ENCODE measurements at places on chromosomes 5 and 9.

DNA sequence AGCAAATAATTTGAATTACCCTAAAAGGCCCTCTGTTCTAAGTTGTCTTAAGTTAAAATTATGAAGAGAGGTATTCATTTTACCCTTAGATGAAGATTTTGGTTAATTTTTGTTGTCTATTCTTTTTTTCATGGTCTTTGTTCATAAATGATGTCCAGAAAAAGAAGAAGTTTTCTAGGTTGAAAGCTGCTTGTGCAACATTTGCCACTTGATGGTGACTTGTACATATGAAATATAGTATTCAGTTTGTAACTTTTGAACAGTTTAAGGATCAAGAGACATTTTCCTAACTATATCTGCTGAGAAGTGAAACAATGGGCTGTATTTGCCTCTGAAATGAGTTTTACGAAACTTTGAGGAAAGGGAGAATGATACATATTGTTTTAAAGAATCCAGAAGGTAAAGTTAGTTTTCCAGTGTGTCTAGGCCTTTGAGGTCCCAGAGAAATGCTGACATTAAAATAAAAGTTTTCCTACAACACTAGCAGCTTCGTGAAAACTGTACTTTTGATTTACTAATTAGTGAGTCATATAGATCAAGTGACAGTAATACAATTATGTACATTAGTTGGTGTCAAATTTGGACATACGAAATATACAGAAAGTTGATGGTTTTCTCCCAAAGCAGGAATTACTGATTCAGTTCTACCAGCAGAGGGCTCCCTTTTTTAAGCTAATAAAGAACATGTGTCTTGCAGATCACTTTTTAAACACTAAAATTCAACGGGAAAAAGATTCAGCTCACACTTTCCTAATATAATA is 70.5 kb downstream of the PIK3R1 start:
- DNase-seq: no peak

DNA sequence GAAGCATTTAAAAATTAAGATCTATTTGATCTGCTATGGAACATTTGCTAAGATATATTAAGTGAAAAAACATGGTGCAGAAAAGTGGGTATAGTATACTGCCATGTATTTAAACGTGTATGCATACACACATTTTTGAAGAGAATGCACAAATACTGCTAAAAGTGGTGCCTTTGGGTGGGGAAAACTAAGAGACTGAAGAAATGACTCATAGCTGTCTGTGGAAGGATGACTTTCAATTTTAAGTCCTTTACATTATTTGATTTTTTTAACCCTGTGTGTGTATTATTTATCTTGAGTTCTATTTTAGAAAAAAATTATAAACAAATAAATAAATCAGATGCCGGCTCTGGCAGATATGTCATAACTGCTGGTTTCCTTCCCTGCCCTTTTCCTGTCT is 120.7 kb upstream of the SLIT3 start:
- DNase-seq: no peak

- DNase-seq: no peak
These were observed 377.6 kb downstream of the BRINP1 start for GRCh38 chr9:118991366-118992285.

- no peak for DNase-seq
These were observed 66.0 kb downstream of the FRMD3 start for GRCh38 chr9:83472221-83472665.

DNA sequence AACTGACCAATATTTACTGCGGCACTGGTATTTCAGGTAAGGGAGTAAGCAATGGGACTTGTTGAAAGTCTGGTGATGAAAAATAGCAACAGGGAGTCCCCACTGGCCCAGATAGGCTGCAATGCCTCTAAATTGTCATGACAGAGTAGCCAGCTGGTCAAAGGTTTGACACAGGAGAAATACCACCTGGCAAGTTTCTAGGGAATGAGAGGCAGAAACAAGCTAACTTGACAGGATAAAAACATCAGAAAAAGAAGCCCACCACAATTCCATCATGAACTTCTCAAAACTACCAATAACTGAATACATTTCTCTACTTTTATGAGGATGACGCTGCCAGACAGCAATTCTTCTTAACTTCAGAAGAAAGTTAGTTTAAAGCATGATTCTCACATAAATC is 99.8 kb downstream of the STRBP start:
- DNase-seq: no peak

GRCh38 chr5:181198905-181199519 is 6.0 kb downstream of the TRIM7 start:
- DNase-seq: no peak

GRCh38 chr9:12640866-12641636 is 52.1 kb upstream of the TYRP1 start:
- DNase-seq: no peak

- DNase-seq: no peak
These were observed 6.6 kb downstream of the OR13J1 start for GRCh38 chr9:35863583-35863982.

- no peak for DNase-seq
These were observed 47.6 kb downstream of the ANGPTL2 start for GRCh38 chr9:127074561-127075548.

DNA sequence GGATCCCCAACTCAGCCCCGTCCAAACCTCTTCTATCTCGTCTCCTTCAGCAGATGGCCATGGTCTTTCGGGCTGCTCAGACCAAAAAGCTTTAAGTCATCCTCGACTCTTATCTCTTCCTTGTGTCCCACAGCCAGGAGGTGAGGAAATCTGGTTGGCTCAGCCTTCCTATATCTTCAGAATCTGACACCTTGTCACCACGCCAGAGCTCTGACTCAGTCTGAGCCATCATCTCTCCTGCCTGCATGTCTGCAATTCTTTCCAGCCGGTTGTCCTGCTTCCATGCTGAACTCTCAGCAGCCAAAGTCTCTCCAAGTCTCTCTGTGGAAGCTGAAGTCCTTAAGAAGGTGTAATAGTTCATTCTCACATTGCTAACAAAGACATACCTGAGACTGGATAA is 419.3 kb upstream of the ADAMTS16 start:
- DNase-seq: no peak

DNA sequence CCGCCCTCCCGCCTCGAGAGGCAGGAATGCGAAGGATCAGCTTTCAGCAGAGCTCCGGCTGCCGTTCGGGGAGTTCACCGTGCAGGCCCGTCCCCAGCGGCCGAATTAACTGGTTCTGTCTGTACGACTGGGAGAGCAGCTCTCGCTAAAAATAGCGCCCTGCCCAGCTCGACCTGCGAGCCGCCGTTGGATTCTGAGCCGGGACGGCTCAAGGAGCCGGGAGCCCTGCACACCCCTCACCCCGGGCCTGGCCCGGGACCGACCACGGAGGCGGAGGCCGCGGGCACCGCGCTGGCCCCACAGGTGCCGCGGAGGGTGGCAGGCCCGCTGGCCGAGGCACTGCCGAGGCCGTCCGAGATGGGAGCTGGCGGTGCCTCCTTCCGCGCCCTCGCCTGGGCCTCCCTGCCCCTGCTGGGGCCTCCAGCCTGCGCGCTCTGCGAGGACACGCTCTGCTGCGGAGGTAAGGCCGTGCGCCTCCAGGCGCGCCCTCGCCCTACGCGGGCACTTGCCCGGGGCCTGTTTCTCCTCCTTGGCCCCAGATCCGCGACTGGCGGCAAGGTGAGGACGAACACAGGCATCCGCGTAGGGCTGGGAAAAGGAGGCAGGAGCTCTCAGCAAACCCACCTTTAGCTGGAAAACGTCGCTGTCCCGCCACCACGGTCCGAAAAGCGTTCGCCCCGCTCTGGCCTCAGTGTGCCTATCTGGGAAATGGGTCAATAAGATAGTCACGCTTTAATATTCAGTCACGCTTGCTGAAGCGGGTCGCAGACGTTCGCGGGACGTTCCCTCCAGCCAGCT is 53.1 kb upstream of the DAB2IP start:
- peak; percentile 40 for DNase-seq
